ENCODE measurements at places on chromosomes 5 and 9.

DNA sequence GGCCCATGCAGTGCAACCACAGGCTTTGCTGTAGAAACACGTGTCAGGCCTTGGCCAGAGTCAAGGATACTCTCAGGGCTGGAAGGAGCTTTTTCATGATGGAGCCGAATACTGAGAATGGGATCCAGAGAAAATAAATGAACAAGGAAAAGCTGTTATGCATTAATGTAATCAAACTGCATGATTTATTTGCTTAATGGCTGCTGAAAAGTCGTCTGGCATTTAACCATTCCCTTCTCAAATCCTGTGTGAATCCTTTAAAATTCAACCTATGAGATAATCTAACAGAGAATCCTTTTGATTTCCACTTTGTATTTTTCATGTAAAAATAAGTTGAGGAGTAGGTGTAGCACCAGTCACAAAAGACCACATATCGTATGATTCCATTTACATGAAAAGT is 24.1 kb upstream of the GNA14 start:
- DNase-seq, result no peak

DNA sequence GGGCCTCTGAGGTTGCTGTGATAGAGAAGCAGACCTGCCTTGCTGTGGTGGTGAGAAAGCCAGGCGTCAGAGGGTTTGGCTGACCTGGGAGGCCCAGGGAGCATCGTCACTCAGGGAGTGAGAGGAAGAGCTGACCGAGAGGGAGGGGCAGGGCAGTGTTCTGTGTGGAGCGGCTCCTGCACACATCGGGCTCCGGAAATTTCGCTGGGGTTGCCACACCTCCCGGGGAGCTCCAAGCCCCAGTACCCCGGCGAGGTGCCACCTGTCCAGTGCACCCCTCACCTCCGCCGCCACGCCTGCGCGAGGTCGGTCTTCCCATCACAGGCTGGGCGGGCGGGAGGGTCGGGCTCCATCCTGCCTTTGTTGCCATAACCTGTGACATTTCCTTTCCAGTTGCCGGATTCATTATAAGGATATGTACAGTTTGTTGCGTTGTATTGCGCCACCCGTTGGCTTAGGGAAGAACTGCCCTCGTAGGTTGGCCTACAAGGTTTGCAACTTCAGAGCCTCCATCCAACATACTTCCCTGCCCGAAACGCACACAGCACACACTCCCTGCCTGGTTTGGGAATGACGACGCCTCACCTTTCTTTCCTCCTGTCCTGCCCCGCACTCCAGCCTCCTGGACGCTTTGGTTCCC is 223.2 kb downstream of the CACNA1B start:
- no peak for DNase-seq

- no peak for DNase-seq
Observed at GRCh38 chr5:110383231-110383630, 343.2 kb downstream of the TMEM232 start.

GRCh38 chr5:56319526-56320181 is 86.5 kb upstream of the ANKRD55 start:
- no peak for DNase-seq

- DNase-seq, result no peak
Observed at GRCh38 chr9:133535306-133535877, 888 bp downstream of the ADAMTSL2 start.

- no peak for DNase-seq
Observed at GRCh38 chr5:12655675-12656074, 751.4 kb upstream of the CTNND2 start.

Measured in RKO (cell line).